ENCODE measurements at places on chromosomes 2 and 18. TPM values are rescaled to one million over a fixed set of nuclear protein-coding genes. Genes with fewer than 3 reads are reported as not detected.

IFIH1 gene
- 26.7 TPM for total RNA-seq

- DNase-seq = no peak
These were observed 9.4 kb upstream of the AGFG1 start for GRCh38 chr2:227462462-227462951.

SCYGR4 gene
- not detected for total RNA-seq

- no peak for DNase-seq
These were observed 22.5 kb upstream of the OTOF start for GRCh38 chr2:26500406-26500805.

GRCh38 chr2:28319118-28320008, 73.3 kb upstream of the FOSL2 start:
- DNase-seq = no peak
